Upper lobe of right lung (tissue), 1 donor: ENCODE measurements at places on chromosomes 3 and 15.
A peak's percentile ranks its signal among the peaks of the same experiment; 100 is the strongest.

DNA sequence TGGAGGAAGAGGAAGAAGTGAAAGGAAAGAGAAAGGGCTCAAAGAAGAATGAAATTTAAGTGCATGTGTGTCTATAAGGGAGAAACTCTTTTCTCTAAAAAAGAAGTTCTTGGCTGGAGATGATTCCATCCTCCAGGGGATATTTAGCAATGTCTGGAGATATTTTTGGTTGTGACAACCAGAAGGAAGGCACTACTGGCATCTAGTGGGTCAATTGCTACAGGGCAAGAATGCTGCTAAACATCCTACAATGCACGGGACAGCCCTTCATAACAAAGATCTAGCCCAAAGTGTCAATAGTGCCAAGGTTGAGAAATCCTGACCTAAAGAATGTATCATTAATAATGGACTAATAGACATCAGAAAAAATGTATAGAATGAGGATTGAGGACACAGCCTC, 57.4 kb upstream of the ST3GAL6 start:
- no peak overlapping the region for H3K4me3 ChIP-seq
- no peaks in the 10 kb centered on the region for H3K27me3 ChIP-seq
- no peaks in the 10 kb centered on the region for H3K4me1 ChIP-seq
- no peak for DNase-seq
- H3K36me3 ChIP-seq = no peaks in the 10 kb centered on the region
- H3K27ac ChIP-seq = no peak overlapping the region

DNA sequence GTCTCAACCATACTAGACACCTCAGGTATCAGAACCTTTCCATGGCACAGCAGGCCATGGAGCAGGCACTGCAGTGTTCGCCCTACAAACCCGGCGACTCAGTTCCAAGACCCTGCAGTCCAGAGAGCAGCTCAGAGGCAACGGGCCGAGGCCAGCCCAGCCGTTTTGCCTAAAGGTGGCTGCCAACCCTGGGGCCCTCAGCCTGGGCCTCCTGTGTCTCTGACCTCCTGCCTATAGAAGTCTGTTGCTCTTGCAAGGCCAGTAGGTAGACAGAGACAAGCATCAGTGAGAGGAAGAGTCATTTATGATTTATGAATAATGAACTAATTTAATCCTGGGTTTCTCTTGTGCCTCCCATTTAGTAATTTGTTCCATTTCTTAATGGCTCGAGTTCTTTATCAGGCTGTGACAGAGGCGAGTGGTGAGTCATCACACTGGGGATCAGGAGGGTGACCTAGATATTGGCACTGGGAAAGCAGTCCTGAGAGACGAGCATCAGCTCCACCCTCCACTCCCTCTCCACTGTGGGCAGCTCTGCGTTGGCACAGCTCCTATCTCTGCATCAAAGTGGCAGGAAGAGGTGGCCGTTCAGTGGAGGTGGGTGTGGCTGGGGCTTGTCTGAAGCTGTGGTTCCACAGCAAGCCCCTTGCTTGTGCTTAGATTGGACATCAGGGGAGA, 79.8 kb downstream of the ABHD5 start:
- H3K27ac ChIP-seq = peak overlapping the region; percentile 68
- DNase-seq = peak; percentile 74
- no peak overlapping the region for H3K4me3 ChIP-seq

GRCh38 chr3:157807280-157807679, 298.9 kb downstream of the SHOX2 start:
- DNase-seq = no peak
- H3K36me3 ChIP-seq = no peaks in the 10 kb centered on the region

DNA sequence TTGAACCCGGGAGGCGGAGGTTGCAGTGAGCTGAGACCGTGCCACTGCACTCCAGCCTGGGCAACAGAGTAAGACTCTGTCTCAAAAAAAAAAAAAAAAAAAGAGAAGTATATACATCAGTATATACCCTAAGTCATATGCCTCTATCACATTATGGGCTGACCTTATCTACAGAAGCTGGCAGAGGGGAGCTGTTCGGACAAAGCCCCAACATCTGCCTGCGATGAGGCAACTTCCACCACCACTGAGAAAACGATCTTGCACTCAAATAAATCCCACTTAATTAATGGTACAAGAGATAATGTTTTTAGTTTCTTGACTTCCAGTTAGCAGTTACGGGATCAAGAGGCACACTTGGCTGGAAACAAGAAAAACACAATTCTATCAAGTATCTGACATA, 2.2 kb downstream of the GLT8D1 start:
- H3K4me1 ChIP-seq = peaks cover 30% of the 10 kb centered on the region
- H3K27ac ChIP-seq = no peak overlapping the region
- no peak overlapping the region for H3K4me3 ChIP-seq
- DNase-seq = no peak

GRCh38 chr3:14460342-14461005, 58.1 kb downstream of the SLC6A6 start:
- H3K4me3 ChIP-seq = no peak overlapping the region
- H3K27me3 ChIP-seq = no peaks in the 10 kb centered on the region
- peaks cover 16% of the 10 kb centered on the region for H3K4me1 ChIP-seq
- H3K27ac ChIP-seq = no peak overlapping the region

DNA sequence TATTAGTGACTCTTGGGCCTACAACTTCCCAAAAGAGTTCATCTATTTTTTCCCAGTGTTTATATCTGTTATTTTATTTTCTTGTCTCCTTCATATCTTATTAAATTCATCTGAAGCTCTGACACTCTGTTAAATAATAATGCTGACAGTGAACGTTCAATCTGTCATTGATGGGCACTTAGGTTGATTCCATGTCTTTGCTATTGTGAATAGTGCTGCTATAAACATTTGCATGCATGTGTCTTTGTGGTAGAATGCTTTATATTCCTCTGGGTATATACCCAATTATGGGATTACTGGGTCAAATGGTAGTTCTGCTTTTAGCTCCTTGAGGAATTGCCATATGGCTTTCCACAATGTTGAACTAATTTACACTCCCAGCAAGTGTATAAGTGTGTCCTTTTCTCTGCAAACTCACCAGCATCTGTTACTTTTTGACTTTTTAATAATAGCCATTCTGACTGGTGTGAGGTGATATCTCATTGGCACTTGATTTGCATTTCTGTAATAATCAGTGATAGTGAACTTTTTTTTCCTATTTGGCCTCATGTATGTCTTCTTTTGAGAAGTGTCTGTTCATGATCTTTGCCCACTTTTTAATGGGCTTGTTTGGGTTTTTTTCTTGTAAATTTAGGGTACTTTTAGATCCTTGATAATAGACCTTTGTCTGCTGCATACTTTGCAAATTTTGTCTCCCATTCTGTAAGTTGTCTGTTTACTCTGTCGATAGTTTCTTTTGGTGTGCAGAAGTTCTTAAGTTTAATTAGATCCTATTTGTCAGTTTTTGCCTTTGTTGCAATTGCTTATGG, 122.5 kb downstream of the LEKR1 start:
- no peaks in the 10 kb centered on the region for H3K27me3 ChIP-seq
- H3K4me1 ChIP-seq = no peaks in the 10 kb centered on the region
- no peak overlapping the region for H3K27ac ChIP-seq
- H3K4me3 ChIP-seq = no peak overlapping the region

GRCh38 chr3:42148982-42149432, 57.9 kb downstream of the TRAK1 start:
- no peak for DNase-seq
- H3K27me3 ChIP-seq = no peaks in the 10 kb centered on the region
- H3K36me3 ChIP-seq = no peaks in the 10 kb centered on the region
- H3K4me1 ChIP-seq = peaks cover 7% of the 10 kb centered on the region
- no peak overlapping the region for H3K27ac ChIP-seq

GRCh38 chr3:125042725-125043406, 12.9 kb downstream of the HEG1 start:
- DNase-seq = no peak
- H3K36me3 ChIP-seq = no peaks in the 10 kb centered on the region
- peak overlapping the region; percentile 6 for H3K4me3 ChIP-seq
- peak overlapping the region; percentile 82 for H3K27ac ChIP-seq
- H3K4me1 ChIP-seq = peaks cover 74% of the 10 kb centered on the region

- no peak overlapping the region for H3K27ac ChIP-seq
- no peak overlapping the region for H3K4me3 ChIP-seq
- peaks cover 6% of the 10 kb centered on the region for H3K4me1 ChIP-seq
- no peaks in the 10 kb centered on the region for H3K27me3 ChIP-seq
Observed at GRCh38 chr3:29555590-29555989, 274.7 kb downstream of the RBMS3 start.

DNA sequence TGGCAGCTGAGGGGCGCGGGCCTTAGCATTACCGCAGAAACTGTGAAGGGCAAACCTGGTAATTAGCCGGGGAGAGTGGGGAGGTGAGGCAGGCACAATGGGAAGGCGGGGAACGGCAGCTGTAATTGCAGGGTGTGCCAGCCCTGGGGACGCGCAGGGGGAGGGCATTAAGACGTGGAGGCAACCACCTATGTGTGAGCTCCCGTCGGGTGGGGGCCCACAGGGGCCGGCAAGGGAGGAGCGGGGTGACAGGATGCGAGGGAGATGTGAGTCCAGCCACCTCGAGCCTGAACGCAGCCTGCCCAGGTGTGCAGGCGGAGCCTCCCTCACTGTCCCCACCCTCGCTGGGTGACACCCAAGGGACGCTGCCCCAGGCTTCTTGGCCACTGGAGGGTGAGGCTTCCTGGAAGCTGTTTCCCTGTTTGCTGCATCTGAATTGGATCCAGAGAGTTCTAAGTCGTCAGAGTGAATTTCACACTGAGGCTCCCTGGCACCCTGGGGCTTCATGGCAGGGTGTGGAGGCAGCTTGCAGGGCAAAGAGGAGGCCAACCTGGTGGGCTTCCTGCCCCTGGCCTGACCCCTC, 130.6 kb upstream of the MEF2A start:
- no peaks in the 10 kb centered on the region for H3K27me3 ChIP-seq
- peak; percentile 71 for DNase-seq
- peak overlapping the region; percentile 51 for H3K27ac ChIP-seq
- no peaks in the 10 kb centered on the region for H3K36me3 ChIP-seq
- no peak overlapping the region for H3K4me3 ChIP-seq
- H3K4me1 ChIP-seq = peaks cover 40% of the 10 kb centered on the region

- peaks cover 8% of the 10 kb centered on the region for H3K4me1 ChIP-seq
- H3K36me3 ChIP-seq = no peaks in the 10 kb centered on the region
- H3K27me3 ChIP-seq = no peaks in the 10 kb centered on the region
- H3K27ac ChIP-seq = peak overlapping the region; percentile 6
Observed at GRCh38 chr3:134392336-134392983, 18.2 kb upstream of the AMOTL2 start.

GRCh38 chr3:104908761-104909160, 457.9 kb upstream of the ALCAM start:
- no peaks in the 10 kb centered on the region for H3K27me3 ChIP-seq
- H3K27ac ChIP-seq = no peak overlapping the region
- H3K36me3 ChIP-seq = no peaks in the 10 kb centered on the region
- H3K4me3 ChIP-seq = no peak overlapping the region

DNA sequence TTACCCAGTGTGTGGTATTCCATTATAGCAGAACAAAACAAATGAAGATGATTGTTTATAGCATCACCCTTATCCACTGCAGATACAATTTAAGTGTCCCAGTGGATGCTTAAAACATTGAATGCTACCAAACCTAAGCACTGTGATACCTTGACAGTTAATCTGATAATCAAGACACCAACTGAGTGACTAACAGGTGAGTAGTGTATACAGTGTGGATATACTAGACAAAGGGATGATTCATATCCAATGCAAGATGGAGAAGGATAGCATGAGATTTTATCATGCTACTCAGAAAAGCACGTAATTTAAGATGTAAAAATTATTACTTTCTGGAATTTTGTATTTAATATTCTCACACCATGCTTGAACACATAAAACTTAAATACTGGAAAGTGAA, 1449.0 kb downstream of the OTOL1 start:
- H3K4me3 ChIP-seq = no peak overlapping the region
- H3K36me3 ChIP-seq = no peaks in the 10 kb centered on the region
- no peaks in the 10 kb centered on the region for H3K27me3 ChIP-seq
- H3K4me1 ChIP-seq = no peaks in the 10 kb centered on the region
- no peak for DNase-seq

DNA sequence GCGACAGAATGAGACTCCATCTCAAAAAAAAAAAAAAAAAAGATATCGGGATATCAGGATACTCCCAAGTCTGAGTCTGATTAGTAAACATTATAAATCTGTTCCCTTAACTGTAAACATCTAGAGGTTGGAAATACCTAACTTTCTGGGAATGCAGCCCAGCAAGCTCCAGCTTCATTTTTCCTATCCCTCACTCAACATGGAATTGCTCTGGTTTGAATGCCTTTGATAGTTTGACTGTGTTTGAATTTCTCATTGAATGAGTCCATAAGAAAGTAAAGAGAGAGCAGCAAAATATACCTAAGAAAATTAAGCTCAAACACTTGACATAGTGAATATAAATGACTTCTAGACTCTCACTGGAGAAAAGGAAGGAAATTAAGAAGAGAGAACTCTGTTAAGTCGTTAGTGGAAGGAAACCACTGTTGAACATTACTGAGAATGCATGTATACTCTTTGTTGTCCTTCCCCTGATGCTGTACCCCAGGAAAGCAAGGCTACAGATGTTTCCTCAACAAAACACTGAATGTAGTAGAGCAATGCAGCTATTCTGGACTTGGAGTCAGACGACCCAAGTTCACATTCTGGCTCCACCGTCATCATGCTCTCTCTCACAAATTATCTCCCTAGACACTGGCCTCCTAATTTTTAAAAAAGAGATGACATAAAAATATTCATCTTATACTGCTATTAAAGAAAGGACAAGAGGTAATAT, 62.4 kb downstream of the CD200 start:
- H3K27ac ChIP-seq = no peak overlapping the region
- no peak overlapping the region for H3K4me3 ChIP-seq
- H3K27me3 ChIP-seq = no peaks in the 10 kb centered on the region

GRCh38 chr3:18111796-18112232, 313.3 kb downstream of the SATB1 start:
- H3K36me3 ChIP-seq = no peaks in the 10 kb centered on the region
- no peaks in the 10 kb centered on the region for H3K4me1 ChIP-seq
- no peak overlapping the region for H3K4me3 ChIP-seq
- no peak overlapping the region for H3K27ac ChIP-seq
- no peak for DNase-seq

DNA sequence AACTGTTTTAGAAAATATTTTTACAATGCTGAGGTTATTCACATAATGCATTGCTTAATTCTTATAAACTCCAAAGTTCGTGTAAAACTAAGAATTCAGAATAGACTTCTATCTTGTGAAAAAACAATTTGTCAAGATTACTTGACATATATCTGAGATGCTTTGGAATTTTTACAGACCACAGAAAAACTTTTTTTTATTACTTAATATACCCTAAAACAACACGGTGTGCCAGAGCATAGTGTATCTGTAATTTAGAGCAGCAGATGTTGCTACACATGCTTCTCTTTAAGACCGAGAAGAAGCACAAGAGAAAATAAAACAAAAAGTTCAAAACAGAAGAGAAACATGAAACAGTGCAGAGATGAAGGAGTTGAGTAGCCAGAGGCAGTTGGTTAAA, 26.4 kb downstream of the ASB7 start:
- H3K4me1 ChIP-seq = no peaks in the 10 kb centered on the region
- peaks cover 30% of the 10 kb centered on the region for H3K36me3 ChIP-seq
- no peak overlapping the region for H3K27ac ChIP-seq
- no peaks in the 10 kb centered on the region for H3K27me3 ChIP-seq
